Central memory CD8-positive, alpha-beta T cell (primary cell): ENCODE measurements at places on chromosomes 3 and 15.

- no peak for DNase-seq
These were observed 153.0 kb upstream of the ARPP21 start for GRCh38 chr3:35486295-35486694.

DNA sequence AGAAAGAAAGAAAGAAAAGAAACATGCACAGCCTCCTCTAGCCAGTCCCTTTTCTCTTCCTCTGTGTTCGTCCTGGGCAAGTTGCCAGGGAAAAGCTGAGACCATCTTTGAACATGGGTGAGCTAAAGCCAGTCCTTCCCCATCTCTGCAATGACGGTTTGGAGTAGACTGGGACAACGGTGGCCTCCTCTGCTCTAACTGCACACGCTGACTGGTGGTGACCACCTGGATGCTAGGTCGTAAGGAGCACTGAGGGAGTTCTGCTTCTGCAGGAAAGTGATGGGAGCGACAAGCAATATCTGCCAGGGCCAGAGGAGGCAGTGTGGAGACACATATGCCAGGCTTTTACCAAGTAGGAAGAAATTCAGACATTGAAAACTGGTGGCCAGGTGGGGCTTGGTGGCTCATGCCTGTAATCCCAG lies 111.7 kb downstream of the NUP210 start:
- no peak for DNase-seq

- DNase-seq = no peak
These were observed 244.5 kb downstream of the CD47 start for GRCh38 chr3:107846279-107846852.

DNA sequence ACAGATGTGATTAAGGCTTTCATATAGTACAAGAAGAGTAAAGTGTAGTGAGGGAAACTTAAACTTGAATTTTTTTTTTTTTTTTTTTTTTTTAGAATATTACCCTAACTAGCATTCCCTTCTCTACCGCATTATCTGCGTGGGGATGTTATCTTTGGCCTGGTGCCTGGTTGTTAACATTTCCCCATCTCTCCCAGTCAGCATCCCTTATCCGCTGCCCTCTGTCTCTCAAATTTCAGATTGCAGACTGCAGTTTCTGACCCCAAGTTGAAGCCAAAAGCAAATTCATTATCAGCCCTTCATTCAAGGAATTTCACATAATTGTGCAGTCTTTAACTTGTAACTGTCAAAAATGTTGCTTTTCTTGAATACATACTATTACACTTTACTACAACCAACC lies 353.0 kb downstream of the PLOD2 start:
- no peak for DNase-seq

DNA sequence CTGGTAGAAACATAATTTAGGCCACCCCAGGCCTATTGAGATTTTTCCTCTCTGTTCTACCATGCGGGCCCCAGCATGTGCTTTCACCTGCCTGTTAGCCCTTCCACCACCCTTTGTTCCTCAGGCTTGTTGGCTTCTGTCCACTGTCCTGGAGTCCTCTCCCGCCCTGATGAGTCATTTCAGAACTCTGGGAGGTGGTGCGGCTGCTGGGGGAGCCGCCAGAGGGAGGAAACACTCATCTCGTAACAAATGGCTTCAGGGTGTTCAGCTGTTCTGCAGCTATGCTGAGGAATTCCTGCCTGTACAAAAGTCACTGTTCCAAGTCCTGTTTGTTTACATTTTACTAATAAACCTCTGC lies 36.3 kb downstream of the LRTM1 start:
- no peak for DNase-seq

- no peak for DNase-seq
These were observed 216.4 kb downstream of the TCF12 start for GRCh38 chr15:57134851-57135250.

GRCh38 chr3:131349454-131349853 lies 32.1 kb upstream of the NUDT16 start:
- no peak for DNase-seq

- DNase-seq = no peak
These were observed 58.9 kb downstream of the SFMBT1 start for GRCh38 chr3:52986938-52987337.

GRCh38 chr3:193052354-193053045 lies 134.8 kb upstream of the MB21D2 start:
- DNase-seq = no peak

DNA sequence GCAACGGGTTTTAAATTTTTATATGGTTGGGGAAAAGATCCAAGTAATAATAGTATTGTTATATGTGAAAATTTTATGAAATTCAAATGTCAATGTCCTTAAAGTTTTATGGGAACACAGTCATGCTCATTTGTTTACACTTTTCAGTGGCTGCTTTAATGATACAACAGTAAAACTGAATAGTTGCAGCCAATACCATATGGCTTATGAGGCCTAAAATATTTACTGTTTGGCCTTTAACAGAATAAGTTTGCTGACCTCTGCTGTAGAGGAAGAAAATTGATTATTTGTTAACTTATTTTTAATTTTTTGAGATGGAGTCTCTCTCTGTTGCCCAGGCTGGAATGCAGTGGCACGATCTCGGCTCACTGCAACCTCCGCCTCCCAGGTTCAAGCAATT lies 44.7 kb downstream of the USP50 start:
- DNase-seq = no peak

- DNase-seq = no peak
These were observed 114.2 kb downstream of the KLF13 start for GRCh38 chr15:31440754-31441311.

- no peak for DNase-seq
These were observed 242.8 kb downstream of the BBX start for GRCh38 chr3:107765524-107765923.

DNA sequence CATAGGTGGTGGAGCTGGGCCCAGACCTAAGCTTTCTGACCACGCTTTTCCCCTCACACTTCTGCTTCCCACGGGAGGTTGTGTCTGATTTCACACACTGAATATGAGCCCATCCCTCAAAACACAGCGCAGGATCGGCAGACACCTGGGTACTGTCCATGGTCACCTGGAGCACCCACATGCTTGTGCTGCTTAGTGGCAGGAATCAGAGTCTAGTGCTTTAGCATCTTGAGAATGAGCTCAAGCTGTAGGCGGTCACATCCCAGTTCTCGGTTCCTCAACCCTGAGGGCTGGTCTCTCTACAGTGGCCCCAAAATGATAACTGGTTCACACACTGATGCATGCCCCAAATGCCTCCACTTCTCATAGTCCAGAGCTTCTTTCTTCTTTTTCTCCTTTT lies 111.0 kb downstream of the SEMA5B start:
- no peak for DNase-seq

DNA sequence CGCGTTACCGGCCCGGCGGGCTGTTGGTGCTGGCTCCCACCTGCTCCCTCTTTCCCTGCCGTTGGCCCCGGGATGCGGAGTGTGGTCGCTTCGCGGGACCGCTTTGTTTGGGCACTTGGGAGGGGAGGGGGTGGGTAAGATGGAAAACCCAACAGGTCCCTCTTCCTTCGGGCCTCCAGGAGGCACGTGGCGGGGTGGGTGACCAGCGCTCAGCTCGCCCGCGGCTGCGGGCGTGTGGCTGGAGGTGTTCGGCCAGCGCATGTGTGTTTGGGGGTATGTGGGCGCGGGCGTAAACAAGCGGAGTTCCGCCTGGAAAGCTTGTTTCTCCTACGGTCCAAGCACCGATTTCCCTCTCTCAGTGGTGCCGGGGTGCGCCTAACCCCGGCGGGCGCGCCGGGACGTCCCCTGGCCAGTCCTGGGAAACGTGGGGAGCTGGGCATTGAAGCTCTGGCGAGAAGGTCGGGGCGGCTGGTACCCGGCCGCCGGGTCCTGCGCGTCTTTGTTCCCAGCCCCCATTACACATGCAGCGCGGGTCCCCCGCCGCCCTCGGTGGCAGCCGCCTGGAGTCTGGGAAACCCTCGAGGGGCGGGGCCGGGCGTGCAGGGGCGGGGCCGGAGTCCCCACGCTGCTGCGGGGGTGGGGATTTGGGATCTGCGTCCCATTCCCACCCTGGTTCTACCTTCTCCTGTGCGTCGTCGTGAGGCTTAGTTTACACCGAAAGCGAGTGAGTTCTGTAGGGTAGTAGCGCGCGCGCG lies 1.4 kb downstream of the ACVR2B start:
- no peak for DNase-seq

DNA sequence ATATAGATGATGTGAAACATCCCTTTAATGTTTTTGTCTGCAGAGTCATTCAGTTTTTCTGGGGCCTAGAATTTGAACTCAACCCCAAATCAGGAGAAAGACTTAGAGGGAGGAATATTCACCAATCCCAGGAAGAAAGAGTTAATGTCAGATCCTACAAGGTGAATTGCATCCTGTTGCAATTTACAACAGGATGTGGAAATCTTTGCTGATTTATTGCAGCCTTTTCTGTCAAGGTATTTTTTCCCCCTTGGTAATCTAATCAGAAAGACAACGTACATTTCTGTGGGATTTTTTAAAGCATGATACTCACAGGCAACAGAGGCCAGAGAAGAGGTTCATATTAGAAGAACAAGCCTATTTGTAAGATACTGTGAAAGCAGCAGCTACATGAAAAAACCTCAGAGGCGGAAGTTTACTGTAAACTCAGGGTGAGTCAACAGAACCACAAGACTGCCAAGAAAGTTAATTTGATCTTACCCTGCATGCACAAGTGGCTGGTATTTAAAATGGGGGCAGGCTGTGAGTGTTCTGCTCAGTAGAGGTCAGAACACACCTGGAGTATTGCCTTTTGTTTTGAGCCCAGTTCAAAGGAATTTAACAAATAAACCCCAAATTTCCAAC lies 531.9 kb downstream of the AGBL1 start:
- no peak for DNase-seq

GRCh38 chr3:112767177-112767576 lies 79.5 kb downstream of the CD200R1L start:
- DNase-seq = no peak

DNA sequence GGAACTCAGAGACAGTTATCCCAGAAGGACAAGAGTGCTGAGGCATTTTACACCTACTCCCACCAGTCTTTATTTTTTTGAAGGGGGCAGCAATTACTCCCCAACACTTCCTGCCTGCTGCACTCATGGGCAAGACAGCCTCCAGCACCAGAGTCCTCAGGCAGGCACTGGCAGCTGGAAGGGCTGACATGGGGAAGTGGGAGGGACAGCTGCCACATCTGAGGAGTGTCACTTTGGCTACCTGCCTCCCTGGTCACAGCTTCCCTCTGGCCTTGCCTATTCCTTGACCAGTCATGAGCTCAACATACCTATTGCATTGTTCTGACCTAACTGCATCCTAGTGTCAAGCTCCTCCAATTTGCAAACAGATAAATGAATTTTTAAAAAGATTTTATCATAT lies 10.2 kb upstream of the LACTB start:
- DNase-seq = no peak

- no peak for DNase-seq
These were observed 65.8 kb downstream of the SCN11A start for GRCh38 chr3:38985981-38986380.

DNA sequence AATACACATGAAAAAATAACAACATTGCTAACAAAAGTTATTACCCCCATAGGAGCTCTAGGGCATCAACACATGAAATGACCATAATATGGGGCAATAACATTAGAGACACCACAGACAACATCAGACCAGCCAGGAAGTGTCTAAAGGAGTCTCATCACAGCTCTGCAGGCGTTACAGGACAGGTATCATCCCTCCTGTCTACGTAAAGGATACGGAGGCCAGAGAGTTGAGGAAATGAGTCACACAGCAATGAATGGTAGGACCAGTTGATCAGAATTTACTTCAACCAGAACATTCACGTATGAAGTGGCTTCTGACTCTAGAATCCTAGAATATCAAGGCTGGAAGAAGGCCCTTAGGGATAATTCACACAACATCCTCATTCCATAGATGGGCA lies 1.8 kb downstream of the NME9 start:
- no peak for DNase-seq

DNA sequence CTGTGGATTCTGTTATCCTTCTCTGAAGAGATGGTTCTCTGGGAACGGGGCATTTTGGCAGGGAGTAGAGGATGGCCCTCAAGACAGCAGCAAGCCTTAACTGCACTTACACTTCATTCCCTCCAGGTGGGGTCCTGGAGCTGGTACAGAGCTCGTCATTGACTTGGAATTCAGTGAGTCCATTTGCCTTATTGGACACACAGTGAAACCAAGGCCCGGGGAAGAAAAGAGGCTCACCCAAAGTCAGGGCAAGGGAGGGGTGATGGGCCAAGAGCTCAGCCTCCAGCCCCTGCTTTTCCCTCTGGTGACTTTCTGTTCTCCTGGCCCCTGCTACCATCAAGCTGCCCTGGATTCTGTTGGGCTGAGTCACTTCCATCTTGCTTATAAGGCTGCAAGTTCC lies 125.6 kb downstream of the ETFA start:
- DNase-seq = no peak

GRCh38 chr15:68220489-68220888 lies 9.0 kb downstream of the CLN6 start:
- DNase-seq = no peak

DNA sequence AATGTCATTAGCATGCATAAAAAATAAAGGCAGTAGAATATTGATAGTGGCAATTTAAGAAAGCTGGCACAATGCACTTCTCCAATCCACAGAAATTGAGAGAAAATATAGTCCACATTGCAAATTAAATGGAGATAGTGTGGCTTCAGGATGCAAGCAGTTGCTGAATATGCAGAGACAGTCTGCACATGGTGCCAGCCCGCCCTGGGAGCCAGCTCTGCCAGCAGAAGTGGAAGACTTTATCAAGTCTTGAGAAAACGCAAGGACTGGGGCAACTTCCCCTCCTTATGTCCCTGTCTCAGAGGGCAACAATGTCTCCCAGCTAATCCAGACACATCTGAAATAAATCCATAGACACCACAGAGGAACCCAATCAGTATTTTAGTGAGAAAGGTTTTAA lies 57.2 kb downstream of the MB21D2 start:
- no peak for DNase-seq

GRCh38 chr15:96796841-96797240 lies 466.3 kb downstream of the NR2F2 start:
- DNase-seq = no peak

- DNase-seq = no peak
These were observed 71.3 kb upstream of the UBE3A start for GRCh38 chr15:25510146-25510545.

- no peak for DNase-seq
These were observed 13.9 kb upstream of the ANPEP start for GRCh38 chr15:89828281-89829145.

- no peak for DNase-seq
These were observed 30.4 kb downstream of the IQSEC1 start for GRCh38 chr3:13042715-13043271.

DNA sequence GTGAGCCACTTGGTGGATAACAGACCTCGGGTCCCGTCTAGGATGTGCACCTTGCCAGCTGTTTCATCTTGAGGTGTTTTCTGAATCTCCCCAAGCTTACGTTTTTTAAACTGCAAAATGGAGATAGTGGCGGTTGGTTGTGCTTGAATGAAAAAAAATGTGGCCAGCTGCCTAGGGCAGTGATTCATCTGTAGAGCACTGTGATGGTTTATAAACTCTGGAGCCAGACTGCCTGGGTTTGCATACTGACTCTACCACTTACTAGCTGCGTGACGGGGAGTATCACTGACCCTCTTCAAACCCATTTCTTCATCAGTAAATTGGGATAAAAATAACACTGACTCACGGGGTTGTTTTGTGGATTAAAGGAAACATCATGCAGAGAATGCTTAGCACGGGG lies 159.1 kb downstream of the CHL1 start:
- DNase-seq = no peak

- DNase-seq = no peak
These were observed 29.9 kb downstream of the UBE3A start for GRCh38 chr15:25408929-25409328.

GRCh38 chr3:18223571-18223970 lies 201.6 kb downstream of the SATB1 start:
- DNase-seq = no peak
